Thyroid gland (tissue), 4 donors: ENCODE measurements at places on chromosomes 11 and 22.

- no peak for DNase-seq
These were observed 216.2 kb downstream of the ARHGAP42 start for GRCh38 chr11:100903284-100903683.

DNA sequence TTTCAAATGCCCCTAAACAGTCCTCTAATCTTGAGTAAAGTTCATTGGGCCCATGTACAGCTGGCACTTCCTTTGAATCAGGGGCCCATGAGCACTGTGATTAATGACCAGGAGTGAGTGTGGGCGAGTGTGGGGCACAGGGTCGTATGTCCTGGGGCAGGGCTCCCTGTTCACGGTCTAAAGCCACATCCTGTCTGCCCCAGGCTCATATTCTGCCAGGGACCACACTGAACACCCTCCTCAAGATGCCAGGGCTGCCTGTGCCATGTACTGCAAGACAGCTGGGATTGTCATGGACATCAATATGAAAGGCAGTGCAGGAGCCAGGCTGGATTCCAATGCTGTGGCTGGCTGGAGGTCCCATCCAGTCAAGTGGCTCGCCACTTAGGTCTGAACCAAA lies 130.5 kb downstream of the KIRREL3 start:
- DNase-seq, result no peak

- no peak for DNase-seq
These were observed 201.3 kb downstream of the GRIK4 start for GRCh38 chr11:120712881-120713280.

DNA sequence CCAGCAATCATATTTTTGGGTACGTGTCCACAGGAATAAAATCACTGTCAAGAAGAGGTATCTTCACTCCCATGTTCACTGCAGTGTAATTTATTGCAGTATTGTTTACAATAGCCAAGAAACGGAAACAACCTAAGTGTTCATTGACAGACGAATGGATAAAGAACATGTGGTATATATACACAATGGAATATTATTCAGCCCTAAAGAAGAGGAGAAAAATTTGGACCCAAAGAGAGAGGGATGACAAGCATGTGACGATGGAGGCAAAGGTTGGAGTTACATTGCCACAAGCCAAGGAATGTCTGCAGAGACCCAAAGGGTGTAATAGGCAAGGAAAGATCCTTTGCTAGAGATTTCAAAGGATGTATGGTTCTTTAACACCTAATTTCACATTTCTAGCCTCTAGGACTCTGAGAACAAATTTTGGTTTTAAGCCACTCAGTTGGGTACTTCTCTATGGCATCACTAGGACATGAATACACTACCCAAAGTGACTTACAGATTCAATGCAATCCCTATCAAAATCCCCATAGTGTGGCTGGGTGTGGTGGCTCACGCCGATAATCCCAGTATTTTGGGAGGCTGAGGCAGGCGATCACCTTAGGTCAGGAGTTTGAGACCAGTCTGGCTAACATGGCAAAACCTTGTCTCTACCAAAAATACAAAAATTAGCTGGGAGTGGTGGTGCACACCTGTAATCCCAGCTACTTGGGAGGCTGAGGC lies 31.1 kb upstream of the TOP3B start:
- no peak for DNase-seq

DNA sequence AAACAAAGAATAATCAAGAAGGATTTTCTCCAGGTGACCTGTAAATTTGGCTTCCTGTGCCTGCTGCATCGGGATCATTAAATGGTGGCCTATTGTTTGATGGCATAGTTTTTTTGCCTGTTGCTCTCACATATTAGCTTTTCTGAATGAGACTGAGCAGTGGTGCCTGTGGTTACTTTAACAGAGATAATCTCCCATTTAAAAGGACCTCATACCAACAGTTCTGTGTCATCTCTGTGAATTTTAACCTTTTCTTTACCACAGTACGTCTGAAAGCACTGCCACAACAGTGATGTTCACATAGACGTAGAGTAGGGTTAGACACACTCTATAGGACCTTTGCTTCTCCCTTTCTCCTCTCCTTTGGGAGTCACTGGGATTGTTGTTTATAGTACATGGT lies 22.9 kb upstream of the RCE1 start:
- DNase-seq, result no peak

DNA sequence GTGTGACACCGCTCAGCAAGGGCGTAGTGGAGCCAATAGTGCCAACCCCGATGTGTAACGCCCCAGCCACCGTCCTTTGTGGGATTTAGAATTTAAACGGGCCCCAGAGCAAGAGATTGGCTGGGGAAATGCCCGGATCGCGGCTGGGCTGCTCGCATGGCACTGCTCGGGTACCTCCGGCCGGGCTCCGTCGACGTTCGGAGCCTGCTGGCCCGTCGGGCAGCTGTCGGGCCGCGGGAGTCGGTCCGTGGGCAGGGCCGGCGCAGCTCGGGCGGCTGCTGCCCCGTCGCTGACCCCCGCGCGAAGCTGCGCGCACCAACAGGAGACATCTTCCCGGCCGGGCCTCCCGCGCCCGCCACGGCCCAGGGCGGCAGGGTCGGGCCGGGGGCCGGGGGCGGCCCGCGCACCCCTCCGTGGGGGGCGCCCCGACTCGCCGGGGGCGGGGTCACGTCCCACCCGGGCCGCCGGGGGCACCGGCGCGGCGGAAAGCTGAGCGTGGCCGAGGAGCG lies 1.3 kb upstream of the KDM2A start:
- DNase-seq, result no peak

DNA sequence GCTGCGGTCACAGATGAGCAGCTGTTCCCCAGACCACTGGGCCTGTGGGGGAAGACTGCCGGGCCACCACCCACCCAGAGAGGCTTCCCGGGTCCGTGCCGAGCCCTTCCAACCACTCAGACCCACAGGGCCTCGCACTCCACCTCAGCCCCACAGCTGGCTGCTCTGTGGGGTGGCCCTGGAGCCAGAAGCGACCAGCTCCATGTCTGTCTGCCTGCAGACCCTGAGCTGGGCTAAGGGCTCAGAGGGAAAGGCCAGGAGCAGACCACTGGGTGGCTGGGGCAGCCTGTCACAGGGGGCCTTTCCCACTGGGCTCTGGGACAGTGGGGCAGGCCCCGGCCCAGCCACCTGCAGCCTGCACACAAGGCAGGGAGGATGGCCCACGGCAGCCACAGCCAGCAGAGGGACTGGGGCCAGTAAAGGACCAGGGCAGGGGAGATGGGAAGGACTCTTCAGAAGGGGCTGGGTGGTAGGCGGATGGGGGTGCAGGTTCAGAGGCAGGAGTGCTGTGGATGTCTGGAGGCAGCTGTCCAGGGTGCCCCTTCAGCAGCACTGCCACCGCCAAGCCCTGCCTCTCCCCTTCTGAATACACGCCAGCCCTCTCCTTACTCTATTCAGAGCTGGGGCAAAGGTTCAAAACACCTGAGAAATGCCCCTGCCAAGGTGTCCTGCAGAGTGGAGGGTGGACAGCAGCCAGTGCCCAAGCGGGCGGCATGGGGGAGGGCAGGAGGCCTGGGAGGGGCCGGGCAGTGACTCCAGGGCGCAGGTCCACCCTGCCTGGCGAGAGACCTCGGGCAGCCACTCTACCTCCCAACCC lies 32.2 kb downstream of the GNB1L start:
- DNase-seq, result peak; percentile 11

- no peak for DNase-seq
These were observed 73.0 kb downstream of the RAB30 start for GRCh38 chr11:82998697-82999096.

GRCh38 chr11:131365329-131365930 lies 5.0 kb upstream of the NTM start:
- no peak for DNase-seq

GRCh38 chr11:35131886-35132285 lies 7.1 kb upstream of the CD44 start:
- DNase-seq, result no peak

GRCh38 chr22:28521451-28521850 lies 158.2 kb downstream of the TTC28 start:
- no peak for DNase-seq

DNA sequence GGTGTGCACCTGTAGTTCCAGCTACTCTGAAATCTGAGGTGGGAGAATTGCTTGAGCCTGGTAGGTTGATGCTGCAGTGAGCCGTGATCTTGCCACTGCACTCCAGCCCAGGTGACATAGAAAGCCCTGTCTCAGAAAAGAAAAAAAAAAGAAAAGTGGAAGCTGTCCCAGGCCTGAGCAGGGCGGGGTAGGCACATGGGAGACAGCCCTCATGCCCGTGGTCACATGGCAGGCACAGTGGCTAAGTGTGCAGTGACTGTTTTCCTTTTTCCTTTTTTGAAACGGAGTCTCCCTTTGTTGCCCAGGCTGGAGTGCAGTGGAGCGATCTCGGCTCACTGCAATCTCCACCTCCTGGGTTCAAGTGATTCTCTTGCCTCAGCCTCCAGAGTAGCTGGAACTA lies 7.8 kb downstream of the OTUB1 start:
- no peak for DNase-seq

DNA sequence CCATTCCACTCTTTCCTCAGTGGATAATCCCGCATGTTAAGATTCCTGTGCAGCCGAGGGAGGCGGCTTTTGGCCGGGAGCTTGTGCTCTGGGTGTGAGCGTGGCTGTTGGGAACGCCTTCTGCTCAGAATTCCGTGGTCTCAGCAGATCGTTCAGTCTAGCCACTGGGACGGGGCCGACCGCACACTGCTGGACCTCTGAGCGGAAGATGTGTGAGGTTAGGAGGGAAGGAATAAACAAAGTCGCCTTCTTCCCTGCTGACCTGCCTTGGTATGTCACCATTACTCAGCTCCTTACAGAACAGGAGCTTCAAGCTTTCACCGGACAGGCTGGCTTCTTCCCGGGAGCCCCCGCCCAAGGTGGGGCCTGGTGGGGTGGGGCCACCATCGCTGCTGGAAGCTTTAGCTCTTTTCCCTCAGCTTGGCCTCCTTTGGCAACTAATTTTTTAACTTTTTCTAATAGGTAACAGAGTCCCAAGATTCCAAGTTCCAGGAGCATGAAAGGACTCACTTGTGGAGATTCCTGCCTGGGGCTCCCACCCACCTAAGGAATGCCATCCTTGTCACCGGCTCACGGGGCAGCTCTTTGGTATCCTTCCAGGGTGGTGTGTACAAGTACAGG lies 22.5 kb upstream of the SEPTIN5 start:
- DNase-seq, result peak; percentile 79

- DNase-seq, result peak; percentile 61
These were observed 153.9 kb upstream of the ZC3H12C start for GRCh38 chr11:109939166-109939810.

GRCh38 chr11:125123947-125124617 lies 12.7 kb upstream of the TMEM218 start:
- DNase-seq, result peak; percentile 62

GRCh38 chr11:117045956-117046355 lies 52.3 kb downstream of the SIK3 start:
- no peak for DNase-seq

- no peak for DNase-seq
These were observed 107.7 kb upstream of the CLMP start for GRCh38 chr11:123302751-123303195.

GRCh38 chr11:87425943-87426342 lies 388.2 kb downstream of the TMEM135 start:
- no peak for DNase-seq

DNA sequence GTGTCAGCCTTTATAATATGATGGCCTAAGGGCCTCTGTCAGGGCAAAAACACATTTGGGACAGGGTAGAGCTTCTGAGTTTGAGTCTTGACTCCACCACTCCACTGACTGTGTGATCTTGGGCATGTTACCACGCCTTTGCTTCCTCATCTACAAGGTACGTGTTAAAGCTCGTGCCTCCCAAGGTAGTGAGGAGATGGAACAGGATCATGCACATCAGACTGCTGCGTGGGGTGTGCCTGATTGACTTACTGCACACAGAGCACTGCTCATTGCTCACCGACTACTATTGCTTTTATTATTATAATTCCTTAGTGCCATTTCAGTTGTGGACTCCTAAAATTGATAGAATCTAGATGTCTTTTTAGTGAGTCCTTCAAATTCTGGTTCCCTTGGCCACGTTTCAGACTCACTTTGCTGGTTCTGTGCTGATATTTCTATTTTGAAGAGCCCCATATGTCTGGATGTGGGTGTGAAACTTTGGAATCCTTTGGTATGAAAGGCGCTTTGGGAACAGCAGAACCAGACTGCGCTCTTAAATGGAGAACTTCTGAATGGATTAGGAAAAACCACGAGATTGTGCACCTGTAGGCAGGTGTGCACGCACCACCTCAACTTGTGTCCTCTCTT lies 44.1 kb upstream of the RAB1B start:
- no peak for DNase-seq

DNA sequence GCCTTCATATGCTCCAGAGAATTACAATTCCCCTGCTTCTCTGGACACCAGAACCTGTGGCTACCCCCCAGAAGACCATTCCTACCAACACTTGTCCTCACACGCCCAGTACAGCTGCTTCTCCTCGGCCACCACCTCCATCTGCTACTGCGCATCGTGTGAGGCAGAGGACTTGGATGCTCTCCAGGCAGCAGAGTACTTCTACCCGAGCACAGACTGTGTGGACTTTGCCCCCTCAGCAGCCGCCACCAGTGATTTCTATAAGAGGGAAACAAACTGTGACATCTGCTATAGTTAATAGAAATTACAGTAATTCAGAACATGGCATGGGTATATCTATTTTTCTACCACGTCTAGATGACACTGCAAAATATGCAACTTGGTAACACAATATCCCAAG lies 9.8 kb downstream of the POU2AF3 start:
- DNase-seq, result peak; percentile 71

DNA sequence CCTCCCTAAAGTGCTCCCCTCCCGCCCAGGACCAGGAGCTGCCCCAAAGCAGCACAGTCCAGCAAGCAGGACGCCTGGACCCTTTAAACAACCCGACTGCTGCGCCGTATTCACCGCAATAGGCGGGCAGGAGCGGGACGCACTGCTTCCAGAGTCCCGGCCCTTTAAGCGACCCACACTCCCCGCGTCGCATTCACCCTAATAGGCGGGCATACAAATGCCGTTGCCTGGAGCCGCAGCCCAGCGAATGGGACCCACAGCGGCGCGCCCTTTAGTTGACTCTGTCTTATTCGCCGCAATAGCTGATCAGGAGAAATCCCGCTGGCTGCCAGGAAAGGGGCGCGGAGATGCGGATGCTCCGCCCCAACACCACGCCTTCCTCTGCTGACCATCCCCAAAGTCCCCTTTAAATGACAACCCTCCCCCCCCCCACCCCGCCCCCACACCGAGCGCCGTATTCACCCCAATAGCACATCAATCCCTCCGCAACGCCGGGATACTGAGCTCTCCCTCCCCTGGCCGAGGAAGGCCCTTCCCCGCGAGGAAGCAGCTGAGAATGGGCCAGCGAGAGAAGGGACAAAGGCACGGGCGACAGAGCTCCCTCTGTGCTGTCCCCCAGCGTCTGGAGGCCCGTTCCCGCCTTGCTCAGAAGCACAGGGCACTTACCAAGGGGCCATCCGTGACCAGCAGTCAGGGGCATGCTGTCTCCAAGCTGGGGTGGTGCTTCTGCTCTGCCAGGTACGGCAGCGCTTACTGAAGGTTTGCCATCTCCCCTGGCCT lies 4.7 kb downstream of the OSBPL5 start:
- DNase-seq, result peak; percentile 90

- DNase-seq, result no peak
These were observed 11.2 kb downstream of the ROBO4 start for GRCh38 chr11:124886476-124886875.

- DNase-seq, result peak; percentile 47
These were observed 403 bp upstream of the SBF2 start for GRCh38 chr11:10294290-10294953.

GRCh38 chr22:39518144-39518786 lies 2.1 kb upstream of the ATF4 start:
- DNase-seq, result no peak

- DNase-seq, result no peak
These were observed 67.9 kb downstream of the CYB5R2 start for GRCh38 chr11:7605186-7605943.
